ENCODE measurements at places on chromosomes 2 and 18.

DNA sequence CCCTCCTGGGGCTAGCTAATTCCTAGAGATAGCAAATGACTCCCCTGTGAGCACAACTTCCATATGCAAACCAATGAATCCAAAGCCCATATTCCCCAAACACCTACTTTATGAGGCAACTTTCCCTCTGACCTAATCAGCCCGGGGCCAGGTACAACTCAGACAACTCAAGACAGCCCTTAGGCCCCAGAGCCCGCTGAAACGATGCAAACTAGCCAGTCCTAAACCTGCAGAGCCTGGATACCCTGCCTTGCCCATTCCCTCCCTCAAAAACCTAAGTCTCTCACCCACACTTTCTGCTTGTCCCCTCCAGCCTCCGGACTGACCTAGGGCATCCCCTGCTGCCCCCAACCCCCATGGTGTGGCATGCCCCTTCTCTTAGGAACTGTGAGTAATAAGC, 142.8 kb downstream of the ACTR3 start:
- DNase-seq: no peak

DNA sequence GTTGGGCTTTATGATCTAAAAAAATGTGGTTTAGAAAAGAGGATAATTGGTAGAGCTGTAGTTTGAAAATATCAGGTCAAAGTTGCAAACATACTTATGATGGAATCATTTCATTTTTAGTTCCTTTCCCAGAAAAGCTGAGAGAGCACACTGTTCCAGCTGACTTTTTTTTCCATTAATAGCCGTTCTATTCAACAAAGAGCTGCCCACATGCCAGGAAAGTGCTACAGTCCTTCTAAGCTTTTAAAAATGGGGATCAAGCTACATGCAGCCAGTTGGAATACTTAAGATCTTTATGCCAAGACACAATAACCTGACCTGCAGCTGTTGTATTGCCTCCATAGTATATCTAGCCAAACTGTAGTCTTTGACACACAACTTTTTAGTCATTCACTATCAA, 111.5 kb downstream of the GALNT3 start:
- no peak for DNase-seq

DNA sequence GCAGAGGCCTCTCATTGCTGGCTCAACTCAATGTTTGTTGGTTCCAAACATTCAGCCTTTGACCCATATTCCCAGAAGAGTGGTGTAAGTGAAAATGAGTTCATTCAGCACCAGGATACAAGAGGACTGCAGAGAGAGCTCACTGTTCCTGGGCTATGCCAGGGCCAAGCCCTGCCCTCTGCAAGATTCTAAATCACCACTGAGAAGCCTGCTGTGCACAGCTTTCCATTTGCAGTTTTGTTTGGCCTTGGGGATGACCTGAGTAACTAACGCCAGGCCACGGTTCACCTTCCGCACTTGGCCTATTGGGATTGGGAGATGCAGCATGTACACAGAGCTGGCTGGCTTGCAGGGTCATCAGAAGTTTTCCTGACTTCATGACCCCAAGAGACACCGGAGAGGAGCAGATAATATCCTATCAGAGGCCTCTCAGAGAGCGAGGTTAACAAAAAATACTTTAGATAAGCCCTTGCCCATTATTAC, 12.6 kb downstream of the GKN1 start:
- DNase-seq: no peak

DNA sequence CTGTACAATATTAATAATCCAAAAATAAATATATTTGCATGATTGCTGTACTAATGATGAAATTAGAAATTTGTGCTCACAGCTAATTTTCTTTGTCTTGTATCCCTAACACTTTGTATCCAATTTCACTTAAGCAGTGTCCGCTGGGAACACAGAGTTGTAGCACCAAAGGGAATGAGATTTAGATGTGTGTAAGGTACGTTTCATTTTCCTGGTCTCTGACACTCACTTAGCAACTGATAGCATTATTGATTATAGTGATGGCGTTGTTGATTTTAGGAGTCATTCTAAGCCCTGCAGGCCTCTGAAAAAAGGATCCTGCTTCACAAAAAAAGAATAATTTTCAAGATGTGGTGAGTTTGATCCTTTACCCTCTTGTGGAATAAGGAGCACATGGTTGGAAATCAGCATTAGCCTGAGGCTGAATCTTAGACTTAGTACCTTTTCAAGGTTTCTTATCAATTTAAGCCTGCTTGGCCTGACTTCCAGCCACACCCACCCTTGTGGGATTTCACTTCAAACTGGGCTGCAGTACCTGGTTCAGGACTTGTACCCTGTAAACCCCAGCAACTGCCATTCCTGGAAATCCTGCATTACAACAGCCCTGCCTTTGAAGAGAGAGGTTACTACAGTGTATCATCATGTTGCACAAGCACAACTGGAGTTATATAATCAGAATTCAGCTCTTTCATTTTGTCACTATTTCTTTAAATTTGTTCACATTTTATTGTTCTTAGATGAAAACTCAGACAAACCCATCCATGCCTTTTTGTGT, 116.2 kb downstream of the RND3 start:
- no peak for DNase-seq

DNA sequence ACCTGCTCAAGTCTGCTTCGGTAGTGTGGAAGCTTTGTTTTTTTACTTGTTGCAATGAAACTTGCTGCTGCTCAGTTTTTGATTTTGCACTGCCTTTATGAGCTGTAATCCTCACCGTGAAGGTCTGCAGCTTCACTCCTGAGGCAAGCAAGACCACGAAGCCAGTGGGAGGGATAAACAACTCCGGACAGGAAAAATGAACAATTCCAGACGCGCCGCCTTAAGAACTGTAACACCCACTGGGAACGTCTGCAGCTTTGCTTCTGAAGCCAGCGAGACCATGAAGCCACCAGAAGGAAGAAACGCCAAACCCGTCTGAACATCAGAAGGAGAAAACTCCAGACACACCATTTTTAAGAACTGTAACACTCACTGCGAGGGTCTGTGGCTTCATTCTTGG, 245.7 kb upstream of the REG3G start:
- no peak for DNase-seq

DNA sequence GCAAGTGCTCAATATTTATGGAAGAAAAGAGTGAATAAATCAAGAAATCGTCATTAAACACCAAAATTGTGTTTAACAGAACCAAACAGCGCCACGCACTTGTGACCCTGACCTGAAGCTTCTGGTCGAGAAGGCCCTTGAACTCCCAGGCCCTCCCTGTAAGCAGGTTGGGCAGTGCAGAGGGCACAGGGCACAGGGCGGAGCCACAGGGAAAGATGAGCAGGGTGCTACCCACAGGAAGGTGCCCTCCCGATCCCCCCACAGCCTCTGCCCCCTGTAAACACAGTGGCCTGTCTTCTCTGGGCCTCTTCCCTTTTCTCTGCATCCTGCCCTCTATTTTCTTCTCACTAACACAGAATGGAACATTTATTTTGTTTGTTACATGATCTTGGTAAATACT, 16.9 kb upstream of the TUBB6 start:
- no peak for DNase-seq

- peak; percentile 67 for DNase-seq
These were observed 45.3 kb upstream of the SPAG16 start for GRCh38 chr2:213238753-213239495.

GRCh38 chr2:62934517-62934916, 116.1 kb upstream of the OTX1 start:
- DNase-seq: no peak

DNA sequence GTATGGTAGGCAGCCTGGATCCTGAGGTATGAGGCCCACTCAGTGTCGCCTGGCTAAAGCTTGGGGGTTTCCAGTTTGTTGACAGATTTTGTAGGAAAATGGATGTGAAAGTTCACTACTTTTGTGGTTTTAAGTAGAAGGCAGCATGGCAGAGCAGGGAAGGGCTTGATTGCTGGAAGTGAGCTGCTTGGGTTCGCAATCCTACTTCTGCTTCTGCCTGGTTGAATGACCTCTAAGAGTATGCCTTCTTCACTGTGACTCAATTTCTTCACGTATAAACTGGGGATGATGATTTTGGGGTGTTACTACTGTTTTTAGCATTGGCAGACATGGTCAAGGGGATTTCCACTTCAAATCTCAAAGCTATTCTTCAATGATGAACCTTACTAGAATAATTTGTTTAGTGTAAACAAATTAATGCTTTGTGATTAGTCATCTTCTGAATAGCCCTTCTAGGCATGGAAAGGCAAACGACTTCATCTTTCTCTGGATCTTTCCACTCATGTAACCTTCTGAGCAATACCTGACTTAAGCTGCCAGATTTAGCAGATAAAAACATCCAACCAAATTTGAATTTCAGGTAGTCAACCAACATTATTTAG, 13.2 kb downstream of the BMP10 start:
- no peak for DNase-seq

DNA sequence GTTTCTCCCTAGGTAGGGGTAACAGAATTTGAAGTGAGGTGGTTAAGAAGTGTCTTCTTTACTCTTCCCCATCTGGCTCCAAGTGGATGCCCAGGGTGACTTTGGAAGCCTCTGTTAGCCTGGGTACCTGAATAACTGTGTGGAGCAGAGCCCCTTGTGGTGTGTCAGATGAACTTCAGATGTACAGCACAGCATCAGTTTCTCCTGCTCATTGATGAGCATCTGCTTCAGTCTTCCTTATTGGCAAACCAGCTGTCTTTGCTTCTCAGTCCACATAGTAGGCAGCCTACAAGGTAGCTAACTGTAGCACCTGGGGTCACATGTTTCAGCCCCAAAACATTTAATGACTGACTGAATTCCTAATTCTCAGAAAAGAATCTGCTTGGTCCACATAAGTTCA, 56.2 kb upstream of the ATP8B1 start:
- DNase-seq: peak; percentile 14

DNA sequence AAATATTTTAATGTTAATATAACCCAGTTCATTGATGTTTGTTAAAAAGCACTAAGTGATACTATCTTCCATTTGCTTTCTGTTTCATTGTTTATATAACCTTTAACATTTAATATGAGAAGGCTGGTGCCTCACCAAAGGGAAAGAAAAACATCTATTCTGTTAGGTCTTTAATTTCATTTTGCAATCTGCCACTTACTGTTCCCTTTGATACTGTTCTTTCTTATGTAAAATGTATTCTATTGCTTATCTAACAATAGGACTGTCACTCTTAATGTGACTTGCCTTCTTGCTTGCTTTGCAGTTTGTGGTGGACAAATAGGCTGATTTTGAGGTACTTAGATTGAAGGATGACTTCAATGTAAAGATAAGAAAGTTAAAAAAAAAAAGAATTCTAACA, 1666.1 kb upstream of the DDX18 start:
- no peak for DNase-seq

DNA sequence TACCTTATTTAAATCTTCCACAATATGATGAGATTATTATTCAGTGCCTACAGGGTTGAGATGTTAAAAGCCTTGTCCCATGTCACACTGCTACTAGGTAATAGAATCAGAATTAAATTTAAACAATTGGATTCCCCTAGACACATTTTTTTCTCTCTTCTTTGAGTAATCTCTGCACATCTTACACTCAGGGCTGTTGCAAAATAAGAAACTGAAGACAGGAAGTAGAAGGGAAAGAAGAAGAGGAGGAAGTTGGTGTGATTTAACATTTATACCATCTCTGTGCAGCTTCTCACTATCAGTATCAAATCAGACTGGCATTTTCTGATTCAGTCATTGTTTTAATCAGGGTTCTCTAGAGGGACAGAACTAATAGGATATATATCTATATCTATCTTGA, 677.6 kb downstream of the IRS1 start:
- DNase-seq: no peak

DNA sequence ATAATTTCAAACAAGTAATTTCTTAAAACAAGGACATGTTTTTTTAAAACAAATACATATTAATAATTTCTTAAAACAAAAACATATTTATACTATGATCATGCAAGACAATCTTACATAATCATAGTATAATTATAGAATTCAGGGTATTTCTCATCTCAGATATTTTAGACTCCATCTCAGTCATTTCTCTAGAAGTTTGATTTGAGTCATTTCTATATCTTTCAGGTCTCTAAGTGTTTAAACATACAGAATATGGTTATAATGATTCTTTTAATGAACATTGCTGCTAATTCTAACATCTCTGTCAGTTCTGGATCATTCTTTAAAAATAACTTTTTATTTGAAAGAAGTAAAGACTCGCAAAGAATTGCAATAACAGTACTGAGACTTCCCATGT, 154.2 kb upstream of the KYNU start:
- no peak for DNase-seq

DNA sequence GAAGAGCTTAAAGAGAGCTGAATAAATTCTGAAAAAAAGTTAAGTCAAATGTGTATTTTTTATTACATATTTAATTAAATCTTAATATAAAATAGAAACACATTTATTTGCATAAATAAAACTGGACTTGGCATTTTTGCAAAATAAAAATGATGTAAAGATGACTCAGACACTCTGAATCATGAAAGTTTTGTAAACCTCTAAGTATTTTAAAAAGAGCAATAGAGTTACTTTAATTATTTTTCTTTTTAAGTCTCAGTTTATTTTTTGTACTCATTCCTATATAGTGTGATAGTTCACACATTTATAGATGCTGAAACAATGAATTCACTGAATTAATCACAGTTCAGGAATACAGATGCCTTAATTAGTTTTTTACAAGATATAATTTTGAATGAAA, 109.9 kb upstream of the DTNA start:
- peak; percentile 15 for DNase-seq

GRCh38 chr2:219465659-219466561, 31.3 kb downstream of the SPEG start:
- no peak for DNase-seq

DNA sequence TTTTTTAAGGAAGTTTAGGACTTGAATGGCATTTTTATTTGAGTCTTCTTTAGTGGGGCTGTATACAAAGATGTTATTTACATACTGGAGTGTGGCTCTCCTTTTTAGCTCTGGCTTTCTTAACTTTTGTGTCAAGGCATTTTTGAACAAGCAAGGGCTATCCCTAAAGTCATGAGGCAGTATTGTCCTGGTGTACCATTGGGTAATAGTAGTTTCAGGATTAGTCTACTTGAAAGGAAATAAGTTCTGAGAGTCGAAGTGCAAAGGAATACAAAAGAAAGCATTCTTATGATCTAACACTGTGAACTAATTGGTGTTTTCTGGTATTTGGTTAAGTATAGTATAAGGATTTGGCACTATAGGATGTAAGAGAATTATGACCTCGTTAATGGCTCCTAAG, 1.9 kb upstream of the CYP27A1 start:
- no peak for DNase-seq

DNA sequence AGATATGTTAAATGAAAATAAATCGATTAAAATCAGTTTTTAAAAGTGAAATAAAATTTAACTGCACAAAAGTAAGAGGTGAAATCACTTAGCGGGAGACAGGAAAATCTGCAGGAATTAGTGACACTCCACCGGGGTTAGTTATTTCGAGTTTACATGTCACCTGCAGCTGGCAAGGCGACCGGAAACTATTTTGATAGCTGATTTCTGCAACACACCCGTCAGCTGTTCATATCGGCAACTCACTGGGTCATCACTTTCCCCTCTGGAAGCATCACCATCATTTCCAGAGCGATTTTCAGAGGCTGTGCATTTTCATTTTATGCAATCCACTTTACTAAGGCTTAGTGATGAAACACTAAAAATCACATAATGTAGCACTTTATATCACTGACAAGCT, 52.9 kb downstream of the PXDN start:
- no peak for DNase-seq

- DNase-seq: no peak
These were observed 18.3 kb upstream of the KIF3C start for GRCh38 chr2:26000561-26001082.

- DNase-seq: no peak
These were observed 7.7 kb downstream of the KIF1A start for GRCh38 chr2:240812301-240812680.

Measured in A172 (cell line).